Ascending aorta (tissue), 2 donors: ENCODE measurements at places on chromosomes 6 and 20. TPM values are rescaled to one million over a fixed set of nuclear protein-coding genes. Genes with fewer than 3 reads are reported as not detected.
A peak's percentile ranks its signal among the peaks of the same experiment; 100 is the strongest.

Gene EMILIN3
- 0.53 TPM for total RNA-seq

DNA sequence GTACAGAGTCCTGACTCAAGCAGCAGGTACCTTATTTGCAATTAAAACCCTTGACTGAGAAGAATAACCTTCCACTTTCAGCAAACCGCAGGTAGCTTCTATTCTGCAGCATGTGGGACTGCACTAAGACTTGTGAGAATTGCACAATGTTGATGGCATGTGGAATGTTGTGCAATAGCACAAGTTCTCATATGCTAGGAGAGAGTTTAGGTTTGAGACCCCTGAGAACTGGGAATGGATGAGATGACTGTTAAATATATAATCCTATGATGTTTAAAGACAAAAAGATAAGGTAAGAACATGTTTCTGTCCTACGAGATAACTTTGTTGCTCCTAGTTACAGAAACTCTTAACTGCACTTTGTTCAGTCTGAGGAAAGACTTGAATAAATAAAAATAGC lies 194.6 kb downstream of the OTOR start:
- no peaks in the 10 kb centered on the region for H3K4me1 ChIP-seq
- DNase-seq = no peak
- no peaks in the 10 kb centered on the region for H3K27me3 ChIP-seq

GRCh38 chr6:5085648-5086293 lies 630 bp downstream of the PPP1R3G start:
- H3K36me3 ChIP-seq = no peaks in the 10 kb centered on the region
- DNase-seq = no peak
- peak overlapping the region; percentile 73 for H3K4me3 ChIP-seq
- no peaks in the 10 kb centered on the region for H3K4me1 ChIP-seq
- H3K27me3 ChIP-seq = no peaks in the 10 kb centered on the region
- peak overlapping the region; percentile 79 for H3K27ac ChIP-seq

- no peaks in the 10 kb centered on the region for H3K36me3 ChIP-seq
- no peak overlapping the region for H3K4me3 ChIP-seq
- no peak for DNase-seq
Observed at GRCh38 chr6:89481695-89482094, 48.7 kb downstream of the ANKRD6 start.

DNA sequence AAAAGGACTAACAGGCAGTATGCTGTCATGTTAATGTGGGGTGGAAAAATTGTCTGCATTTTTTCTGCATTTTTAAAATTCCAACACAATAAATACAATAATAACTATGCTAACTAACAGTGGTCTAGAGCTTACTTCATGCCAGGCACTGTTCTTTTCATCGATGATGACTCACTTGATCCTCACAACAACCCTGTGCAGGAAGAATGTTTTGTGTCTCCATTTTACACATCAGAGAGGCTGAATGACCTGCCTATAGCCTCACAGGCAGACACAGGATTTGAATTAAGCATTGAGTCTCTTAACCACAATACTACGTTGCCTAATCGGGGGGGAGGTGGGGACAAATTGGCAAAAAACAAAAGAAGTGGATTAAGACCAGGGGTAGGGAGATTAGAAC lies 26.9 kb upstream of the FANCE start:
- peaks cover 35% of the 10 kb centered on the region for H3K36me3 ChIP-seq
- no peak overlapping the region for H3K27ac ChIP-seq
- H3K4me3 ChIP-seq = no peak overlapping the region
- no peak for DNase-seq

GRCh38 chr6:5905431-5906339 lies 101.0 kb downstream of the NRN1 start:
- H3K27me3 ChIP-seq = no peaks in the 10 kb centered on the region
- no peak overlapping the region for H3K27ac ChIP-seq
- no peaks in the 10 kb centered on the region for H3K36me3 ChIP-seq
- H3K4me3 ChIP-seq = peak overlapping the region; percentile 30

- H3K27me3 ChIP-seq = no peaks in the 10 kb centered on the region
- no peak for DNase-seq
- no peak overlapping the region for H3K4me3 ChIP-seq
- H3K36me3 ChIP-seq = no peaks in the 10 kb centered on the region
- no peaks in the 10 kb centered on the region for H3K4me1 ChIP-seq
Observed at GRCh38 chr6:130740308-130740707, 86.9 kb upstream of the SMLR1 start.

Gene C20orf141
- total RNA-seq = not detected

DNA sequence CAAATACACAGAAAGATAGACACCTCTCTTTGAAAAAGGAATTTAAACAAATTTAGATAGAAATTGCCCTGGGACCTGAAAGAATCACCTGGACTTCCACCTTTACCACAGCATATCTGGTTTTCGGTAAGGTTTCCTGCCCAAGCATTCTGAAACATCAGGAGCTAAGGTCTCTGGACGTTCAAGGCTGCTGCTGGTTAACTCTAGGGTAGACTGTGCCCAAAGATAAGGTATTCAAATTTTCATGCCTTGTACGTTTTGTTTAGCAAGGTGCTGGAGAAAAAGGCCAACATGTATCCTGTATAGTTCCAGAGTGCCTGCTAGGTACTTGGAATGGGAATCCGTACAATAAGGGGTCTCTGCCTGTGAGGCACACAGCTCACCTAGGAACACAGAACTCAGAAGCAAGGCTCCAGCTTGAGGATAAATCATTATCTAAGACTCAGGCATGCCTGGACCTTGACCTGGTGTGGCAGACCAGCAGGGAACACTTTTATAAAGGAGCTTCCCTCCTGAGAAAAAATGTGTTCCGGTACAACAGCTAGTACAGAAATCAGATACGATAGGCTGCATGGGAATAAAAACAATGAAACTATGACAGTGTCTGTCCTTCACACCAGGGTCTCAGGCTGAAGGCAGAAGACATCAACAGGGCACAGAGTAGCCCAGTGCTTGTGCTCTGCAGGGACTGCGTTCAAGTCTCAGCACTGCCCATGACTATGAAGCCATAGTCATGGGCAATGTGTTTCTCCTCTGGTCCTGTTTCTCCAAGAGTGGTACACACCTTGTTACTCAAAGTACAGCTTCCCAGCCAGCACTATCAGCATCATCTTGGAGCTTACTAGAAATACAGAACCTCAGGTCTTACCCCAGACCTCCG lies 70.4 kb downstream of the METTL24 start:
- H3K27ac ChIP-seq = no peak overlapping the region
- H3K4me3 ChIP-seq = no peak overlapping the region
- DNase-seq = no peak
- no peaks in the 10 kb centered on the region for H3K4me1 ChIP-seq
- H3K36me3 ChIP-seq = no peaks in the 10 kb centered on the region
- H3K27me3 ChIP-seq = no peaks in the 10 kb centered on the region

Gene PTP4A1
- 33.3 TPM for total RNA-seq

GRCh38 chr6:52537001-52537753 lies 39.7 kb downstream of the TRAM2 start:
- peaks cover 5% of the 10 kb centered on the region for H3K4me1 ChIP-seq
- DNase-seq = no peak
- peak overlapping the region; percentile 86 for H3K27ac ChIP-seq
- peaks cover 19% of the 10 kb centered on the region for H3K36me3 ChIP-seq
- H3K4me3 ChIP-seq = no peak overlapping the region
- H3K27me3 ChIP-seq = no peaks in the 10 kb centered on the region

Gene OTOR
- total RNA-seq = not detected

GRCh38 chr6:148317739-148318138 lies 24.9 kb upstream of the SASH1 start:
- no peak overlapping the region for H3K27ac ChIP-seq
- DNase-seq = no peak
- H3K4me1 ChIP-seq = no peaks in the 10 kb centered on the region
- no peaks in the 10 kb centered on the region for H3K36me3 ChIP-seq
- H3K27me3 ChIP-seq = no peaks in the 10 kb centered on the region

- no peak for DNase-seq
- H3K4me1 ChIP-seq = no peaks in the 10 kb centered on the region
- no peaks in the 10 kb centered on the region for H3K36me3 ChIP-seq
- H3K27ac ChIP-seq = no peak overlapping the region
- no peaks in the 10 kb centered on the region for H3K27me3 ChIP-seq
- H3K4me3 ChIP-seq = no peak overlapping the region
Observed at GRCh38 chr6:10347561-10348327, 67.1 kb downstream of the TFAP2A start.

DNA sequence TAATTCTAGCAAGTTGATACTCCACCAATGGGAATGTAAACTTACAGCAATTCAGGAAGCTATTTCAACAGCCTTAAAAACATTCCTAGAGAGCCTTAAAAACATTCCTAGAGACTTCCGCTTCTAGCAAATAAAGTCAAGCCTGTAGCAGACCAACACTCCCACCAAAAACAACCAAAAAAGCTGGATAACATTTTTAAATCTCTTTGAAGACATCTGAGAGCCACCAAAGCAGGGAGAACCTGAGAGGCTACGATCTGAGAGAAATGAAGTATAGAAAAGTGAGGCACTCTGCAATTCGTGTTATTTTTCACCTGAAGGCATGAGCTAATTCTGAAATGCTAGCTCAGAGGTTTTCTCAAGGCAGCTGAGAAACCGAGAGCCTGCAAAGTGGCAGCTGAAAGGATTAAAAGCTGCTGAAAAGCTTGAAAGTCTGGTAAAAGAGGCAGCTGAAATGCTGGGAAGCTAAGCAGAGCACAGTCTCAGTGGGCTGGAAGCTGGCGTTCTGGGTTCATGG lies 20.9 kb downstream of the GPR63 start:
- peak overlapping the region; percentile 43 for H3K4me3 ChIP-seq
- H3K27me3 ChIP-seq = no peaks in the 10 kb centered on the region
- H3K4me1 ChIP-seq = peaks cover 11% of the 10 kb centered on the region
- no peaks in the 10 kb centered on the region for H3K36me3 ChIP-seq
- H3K27ac ChIP-seq = no peak overlapping the region
- DNase-seq = no peak

DNA sequence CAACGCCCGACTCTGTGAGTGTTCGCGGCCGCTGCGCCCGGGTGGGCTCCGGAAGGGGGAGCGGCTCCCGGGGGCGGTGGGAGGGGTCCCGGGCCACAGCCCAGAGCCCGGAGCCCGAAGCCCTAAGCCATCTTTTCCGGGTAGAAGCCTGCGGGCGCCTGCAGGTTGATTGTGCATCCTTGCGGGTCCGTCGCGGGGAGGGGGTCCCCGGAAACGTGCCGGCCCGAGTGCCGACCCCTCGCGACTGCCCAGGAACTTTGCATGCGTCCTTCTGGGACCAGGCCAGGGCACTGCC lies 413 bp downstream of the PTPRA start:
- no peaks in the 10 kb centered on the region for H3K27me3 ChIP-seq
- peak overlapping the region; percentile 66 for H3K27ac ChIP-seq
- peak overlapping the region; percentile 96 for H3K4me3 ChIP-seq
- H3K4me1 ChIP-seq = peaks cover 4% of the 10 kb centered on the region
- H3K36me3 ChIP-seq = no peaks in the 10 kb centered on the region

DNA sequence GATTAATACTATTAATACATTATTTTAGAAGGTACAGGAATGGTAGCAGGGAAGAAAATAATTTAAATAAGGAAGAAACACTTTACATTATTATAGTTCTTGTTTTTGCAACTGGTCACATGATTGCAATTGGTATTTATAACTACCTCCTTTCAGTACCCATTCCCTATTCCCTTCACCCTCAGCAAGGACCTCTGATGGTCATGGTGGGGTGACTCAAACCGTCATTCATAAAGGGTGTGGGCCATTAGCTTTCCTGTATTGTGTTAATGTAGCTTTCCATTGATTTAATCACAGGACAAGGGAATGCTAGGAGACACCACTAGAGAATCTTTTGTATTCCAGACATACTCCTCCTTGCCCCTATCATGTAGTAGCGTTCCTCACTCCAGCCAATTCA lies 47.2 kb upstream of the TMEM244 start:
- no peak overlapping the region for H3K27ac ChIP-seq
- no peaks in the 10 kb centered on the region for H3K36me3 ChIP-seq
- no peaks in the 10 kb centered on the region for H3K4me1 ChIP-seq

DNA sequence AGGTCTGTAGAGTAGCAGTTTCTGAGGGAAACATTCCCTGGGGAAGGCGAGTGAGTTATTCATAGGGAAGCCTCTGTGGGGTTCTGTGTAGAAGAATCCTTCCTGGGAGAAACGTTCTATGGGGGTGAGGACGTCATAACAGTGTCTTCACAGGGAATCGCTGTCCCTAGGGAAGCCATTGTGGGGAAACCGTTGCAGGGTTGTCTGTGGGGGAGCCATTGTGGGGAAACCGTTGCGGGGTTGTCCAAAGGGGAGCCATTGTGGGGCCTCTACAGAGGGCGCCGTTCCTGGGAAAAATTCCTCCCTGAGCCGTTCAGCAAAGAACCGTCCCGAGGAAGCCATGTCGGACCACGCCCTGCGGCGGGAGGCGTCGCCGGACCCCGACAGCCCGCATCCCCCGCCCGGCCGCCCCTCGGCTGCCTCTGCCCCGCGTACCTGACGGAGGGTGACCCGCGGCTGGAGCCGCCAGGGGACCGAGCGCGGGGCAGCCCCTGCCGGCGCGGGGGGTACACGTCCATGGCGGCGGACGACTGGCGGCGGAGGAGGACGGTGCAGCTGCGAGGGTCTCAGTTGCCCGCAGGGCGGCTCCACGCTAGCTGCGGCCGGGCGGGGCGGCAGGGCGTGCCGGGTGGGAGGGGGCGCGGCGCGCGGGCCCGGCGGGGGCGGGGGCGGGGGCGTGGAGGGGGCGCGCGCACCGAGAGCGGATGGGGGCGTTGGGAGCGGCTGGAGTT lies at the start of gene DNAAF9:
TSS of gene DNAAF9 (minus strand) at position 630 of the 731 bp plus-strand sequence. CDS start at position 518, 112 bp downstream.
- peak within 1 kb of the TSS; percentile 93 for H3K4me3 ChIP-seq
- no peaks in the 10 kb centered on the region for H3K27me3 ChIP-seq
- H3K4me1 ChIP-seq = peaks cover 7% of the 10 kb centered on the region
- peak within 1 kb of the TSS; percentile 95 for H3K27ac ChIP-seq
- peak; percentile 78 for DNase-seq
- H3K36me3 ChIP-seq = no peaks in the 10 kb centered on the region

Gene C6orf141
- total RNA-seq = not detected

- no peak overlapping the region for H3K4me3 ChIP-seq
- H3K4me1 ChIP-seq = no peaks in the 10 kb centered on the region
- no peaks in the 10 kb centered on the region for H3K27me3 ChIP-seq
- no peak for DNase-seq
- H3K27ac ChIP-seq = no peak overlapping the region
- H3K36me3 ChIP-seq = no peaks in the 10 kb centered on the region
Observed at GRCh38 chr20:22466447-22467171, 117.8 kb downstream of the FOXA2 start.

GRCh38 chr6:118577972-118578371 lies 29.9 kb downstream of the PLN start:
- no peak overlapping the region for H3K4me3 ChIP-seq
- no peaks in the 10 kb centered on the region for H3K36me3 ChIP-seq
- no peak for DNase-seq
- no peak overlapping the region for H3K27ac ChIP-seq
- no peaks in the 10 kb centered on the region for H3K27me3 ChIP-seq

- no peak overlapping the region for H3K4me3 ChIP-seq
- DNase-seq = no peak
- no peak overlapping the region for H3K27ac ChIP-seq
- no peaks in the 10 kb centered on the region for H3K36me3 ChIP-seq
Observed at GRCh38 chr20:62999580-62999979, 7.2 kb downstream of the BHLHE23 start.

DNA sequence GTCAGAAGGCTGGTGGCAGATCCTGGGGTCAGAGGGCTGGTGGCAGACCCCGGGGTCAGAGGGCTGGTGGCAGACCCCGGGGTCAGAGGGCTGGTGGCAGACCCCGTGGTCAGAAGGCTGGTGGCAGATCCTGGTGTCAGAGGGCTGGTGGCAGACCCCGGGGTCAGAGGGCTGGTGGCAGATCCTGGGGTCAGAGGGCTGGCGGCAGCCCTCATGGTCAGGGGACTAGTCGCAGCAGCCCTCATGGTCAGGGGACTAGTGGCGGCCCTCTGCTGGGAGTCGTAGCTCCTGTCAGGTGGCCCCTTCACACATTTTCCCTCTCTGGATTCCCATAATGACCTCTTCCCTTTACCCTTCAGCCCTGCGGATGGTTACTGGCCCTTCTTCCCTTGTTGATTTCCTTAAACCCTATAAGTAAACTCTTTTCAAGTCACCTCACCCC lies 86.7 kb downstream of the CDC5L start:
- H3K4me1 ChIP-seq = no peaks in the 10 kb centered on the region
- H3K36me3 ChIP-seq = no peaks in the 10 kb centered on the region
- DNase-seq = no peak
- no peak overlapping the region for H3K4me3 ChIP-seq
- H3K27ac ChIP-seq = no peak overlapping the region
- H3K27me3 ChIP-seq = no peaks in the 10 kb centered on the region
